Mucosa of gallbladder (tissue), 1 donor: ENCODE measurements at places on chromosomes 2 and 18. TPM values are rescaled to one million over a fixed set of nuclear protein-coding genes. Genes with fewer than 3 reads are reported as not detected.

Gene RAB6C
- 0.23 TPM for total RNA-seq

Gene ASB18
- not detected for total RNA-seq

Gene RAB11FIP5
- 63.0 TPM for total RNA-seq

Gene FASTKD1
- 17.1 TPM for total RNA-seq

Gene FOXI3
- not detected for total RNA-seq
